ENCODE measurements at places on chromosomes 12 and 14. TPM values are rescaled to one million over a fixed set of nuclear protein-coding genes. Genes with fewer than 3 reads are reported as not detected.

The ZNF385A gene
- polyA plus RNA-seq: 0.46 TPM

The CMAS gene
- polyA plus RNA-seq: 85.2 TPM

The PPP1R12A gene
- 68.2 TPM for polyA plus RNA-seq

The OTX2 gene
- polyA plus RNA-seq: 3.2 TPM

The MMP14 gene
- polyA plus RNA-seq: 0.30 TPM

The BATF gene
- not detected for polyA plus RNA-seq

The CGRRF1 gene
- 30.0 TPM for polyA plus RNA-seq

The ARF3 gene
- polyA plus RNA-seq: 114 TPM

The EP400 gene
- 19.4 TPM for polyA plus RNA-seq

The PLBD1 gene
- not detected for polyA plus RNA-seq

The TMCC3 gene
- polyA plus RNA-seq: 1.9 TPM

The WNT5B gene
- polyA plus RNA-seq: 17.0 TPM

The ALDH1L2 gene
- polyA plus RNA-seq: 1.0 TPM

The MYBPC1 gene
- polyA plus RNA-seq: not detected

The TBPL2 gene
- not detected for polyA plus RNA-seq

The RHOJ gene
- polyA plus RNA-seq: 0.10 TPM

The C14orf132 gene
- polyA plus RNA-seq: 62.0 TPM

The FAM90A1 gene
- polyA plus RNA-seq: not detected

The MYH6 gene
- polyA plus RNA-seq: not detected

The KIF5A gene
- 58.8 TPM for polyA plus RNA-seq

The ADAMTS20 gene
- 0.72 TPM for polyA plus RNA-seq

The AICDA gene
- polyA plus RNA-seq: not detected

The WNT1 gene
- not detected for polyA plus RNA-seq

The ZC2HC1C gene
- 4.5 TPM for polyA plus RNA-seq

The SSPN gene
- not detected for polyA plus RNA-seq

The CDCA4 gene
- polyA plus RNA-seq: 9.1 TPM

The TTC5 gene
- polyA plus RNA-seq: 40.5 TPM

The RCOR1 gene
- polyA plus RNA-seq: 10.4 TPM

The TSPAN19 gene
- 4.8 TPM for polyA plus RNA-seq

The TTLL5 gene
- 8.2 TPM for polyA plus RNA-seq

The BCL2L2 gene
- polyA plus RNA-seq: 35.8 TPM

The NID2 gene
- polyA plus RNA-seq: 1.1 TPM

The PLXNC1 gene
- polyA plus RNA-seq: 76.3 TPM

The GPR84 gene
- polyA plus RNA-seq: not detected
